ENCODE measurements at places on chromosomes 2 and 18.

DNA sequence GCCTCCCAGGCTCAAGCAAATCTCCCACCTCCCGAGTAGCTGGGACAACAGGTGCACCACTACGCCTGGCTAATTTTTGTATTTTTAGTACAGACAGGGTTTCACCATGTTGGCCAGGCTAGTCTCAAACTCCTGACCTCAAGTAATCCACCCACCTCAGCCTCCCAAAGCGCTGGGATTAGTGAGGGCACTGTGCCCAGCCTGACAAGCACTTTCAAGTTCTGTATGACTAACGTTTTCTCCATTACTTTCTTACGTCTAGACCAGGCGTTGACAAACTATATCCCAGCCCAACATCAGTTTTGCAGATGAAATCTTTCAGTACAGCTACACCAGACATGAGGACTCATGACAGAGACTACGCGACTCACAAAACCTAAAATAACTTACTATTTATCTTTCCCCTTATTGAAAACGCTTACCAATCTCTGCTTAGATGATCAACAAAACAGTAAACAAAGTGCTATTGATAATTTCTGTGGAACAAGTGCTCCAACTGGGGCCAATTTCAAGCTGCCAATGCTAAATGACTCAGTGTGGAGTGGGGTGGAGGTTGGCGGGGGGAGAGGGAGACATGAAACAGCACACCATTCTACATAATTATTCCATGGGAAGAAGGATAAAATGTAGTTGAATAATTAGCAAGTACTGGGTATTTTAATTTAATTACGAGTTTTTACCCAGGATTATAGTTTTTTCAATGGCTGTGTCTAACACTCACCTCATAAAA is 59.1 kb downstream of the SAP130 start:
- DNase-seq: no peak

- DNase-seq: no peak
These were observed 2.1 kb downstream of the PFN4 start for GRCh38 chr2:24121066-24121465.

GRCh38 chr2:212831671-212832199 is 293.1 kb upstream of the ERBB4 start:
- no peak for DNase-seq

DNA sequence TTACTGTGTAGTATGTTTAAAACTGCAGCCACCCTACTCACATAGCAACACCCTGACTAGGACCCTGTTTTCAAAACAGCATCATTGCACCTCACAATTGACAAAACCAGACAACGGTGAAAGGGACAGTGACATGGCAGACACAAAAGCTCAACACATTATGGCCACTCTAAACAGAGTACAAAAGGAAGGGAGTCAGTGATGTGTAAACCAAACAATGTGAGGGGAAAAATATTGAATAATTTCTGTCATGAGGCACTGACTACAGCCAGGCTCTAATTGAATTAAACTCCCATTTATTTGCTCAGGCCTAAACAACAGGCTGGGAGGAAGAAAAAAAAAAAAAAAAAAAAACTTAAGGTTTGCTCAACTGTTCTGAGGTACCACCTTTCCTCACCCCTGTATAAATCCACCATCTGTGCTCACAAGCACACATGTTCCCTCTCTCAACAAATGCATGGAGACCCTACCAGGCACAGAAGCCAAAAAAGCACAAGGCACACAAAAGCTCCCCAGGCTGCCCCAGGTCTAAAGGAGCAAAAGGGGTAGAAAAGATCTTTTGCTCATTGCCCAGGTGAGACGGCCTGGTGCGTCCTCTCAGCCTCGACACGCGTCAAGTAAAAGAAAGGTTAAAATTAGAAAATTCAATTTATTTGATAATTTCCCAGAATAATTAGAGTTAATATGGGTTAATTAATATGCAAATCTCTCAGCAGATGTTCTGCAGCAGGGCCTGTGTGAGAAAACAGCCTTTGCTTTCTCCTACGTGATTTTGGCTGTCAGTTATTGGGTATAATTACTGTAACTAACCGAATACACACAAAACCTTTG is 80.9 kb downstream of the ZEB2 start:
- no peak for DNase-seq

DNA sequence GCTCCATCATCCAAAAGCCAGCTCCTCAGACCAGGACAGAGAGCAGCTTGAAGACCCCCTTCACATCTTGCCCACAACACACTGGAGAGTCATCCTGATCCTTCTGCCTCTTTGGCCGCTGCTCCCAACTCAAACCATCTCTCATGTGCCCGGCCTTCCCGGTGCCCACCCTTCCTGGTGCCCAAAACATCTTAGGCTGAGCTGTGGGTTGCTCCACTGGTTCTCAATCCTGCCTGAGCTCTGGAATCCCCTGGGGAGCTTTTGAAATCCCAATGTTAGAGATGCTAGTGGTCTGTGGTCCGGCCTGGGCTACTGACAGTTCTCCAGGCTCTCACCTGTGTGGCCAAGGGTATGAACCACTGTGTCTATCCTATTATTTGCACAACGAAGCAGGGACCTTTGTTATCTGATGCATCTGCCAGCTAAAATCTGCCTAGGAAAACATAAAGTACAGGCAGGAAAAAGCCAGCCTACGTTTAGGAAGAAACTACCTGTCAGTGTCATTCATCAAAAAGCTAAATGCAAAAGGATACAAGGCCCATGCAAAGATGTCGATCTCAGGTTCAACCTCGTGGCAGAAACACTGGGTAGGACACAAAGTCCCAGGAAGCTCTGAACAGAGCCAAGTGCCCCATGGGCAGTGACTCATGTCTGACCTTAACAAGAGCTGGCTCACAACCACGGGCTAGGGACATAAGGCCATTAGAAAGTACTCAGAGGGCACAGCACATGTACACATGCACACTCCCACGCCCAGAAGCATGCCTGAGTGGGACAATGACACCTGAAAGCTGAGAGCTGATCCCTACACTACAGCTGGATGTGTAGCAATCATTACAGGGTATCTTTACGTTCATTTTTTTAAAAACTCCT is 30.8 kb downstream of the TBC1D8 start:
- DNase-seq: no peak

DNA sequence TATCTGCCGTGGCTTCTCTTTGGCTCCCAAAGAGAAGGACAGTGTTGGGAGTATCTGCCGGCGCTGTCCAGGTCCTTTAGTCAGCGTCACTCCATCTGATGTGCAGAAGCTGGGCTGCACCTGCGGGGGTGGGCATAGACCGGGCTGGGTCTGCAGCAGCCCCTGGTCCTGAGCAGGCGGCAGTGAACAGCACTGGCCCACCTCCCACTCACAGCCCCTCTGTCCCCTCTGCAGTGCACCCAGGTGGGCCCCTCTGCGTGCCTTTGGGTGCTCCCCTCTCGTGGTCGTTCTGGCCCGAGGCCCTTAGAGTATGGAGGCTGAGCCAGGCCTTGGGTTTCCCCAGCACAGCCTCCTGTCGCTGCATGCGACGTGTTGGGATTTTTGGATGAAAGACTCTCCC is 95.7 kb downstream of the USP40 start:
- DNase-seq: no peak

DNA sequence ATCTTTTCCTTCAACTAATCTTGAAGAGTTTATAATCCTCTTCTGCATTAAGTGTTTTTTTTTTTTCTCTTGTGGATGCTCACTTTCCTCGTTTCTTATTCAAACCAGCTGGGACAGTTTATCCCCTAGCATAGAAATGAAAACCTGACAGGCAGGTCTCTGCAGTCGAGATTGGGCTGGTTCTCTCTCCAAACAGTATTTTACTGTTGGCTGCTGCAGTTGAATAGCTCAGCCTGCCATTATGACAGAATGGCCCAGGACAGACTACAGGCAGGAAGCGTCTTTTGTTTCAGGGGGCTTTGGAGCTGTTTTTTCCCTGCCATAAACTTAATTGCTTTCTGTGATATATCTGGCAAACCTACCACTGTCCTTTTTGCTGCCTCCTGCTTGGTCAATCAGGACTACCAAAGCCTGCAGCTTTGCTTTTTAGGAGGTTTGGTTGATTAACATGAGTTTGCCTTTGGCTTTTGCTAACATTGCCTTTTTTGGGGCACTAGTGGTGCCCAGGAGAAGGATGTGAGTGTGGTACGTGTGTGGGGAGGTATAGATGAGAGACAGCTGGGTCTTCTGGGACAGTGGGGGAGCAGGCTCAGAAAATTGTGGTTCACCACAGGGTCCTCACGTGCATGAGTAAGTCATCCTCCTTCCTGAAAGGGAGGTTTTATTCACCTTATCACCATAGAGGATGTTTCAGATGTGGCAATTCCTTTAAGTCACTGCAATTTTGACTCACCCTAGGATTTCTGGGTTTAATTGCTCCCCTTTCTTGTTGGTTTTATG is 128.7 kb downstream of the LYPD6B start:
- DNase-seq: peak; percentile 24

DNA sequence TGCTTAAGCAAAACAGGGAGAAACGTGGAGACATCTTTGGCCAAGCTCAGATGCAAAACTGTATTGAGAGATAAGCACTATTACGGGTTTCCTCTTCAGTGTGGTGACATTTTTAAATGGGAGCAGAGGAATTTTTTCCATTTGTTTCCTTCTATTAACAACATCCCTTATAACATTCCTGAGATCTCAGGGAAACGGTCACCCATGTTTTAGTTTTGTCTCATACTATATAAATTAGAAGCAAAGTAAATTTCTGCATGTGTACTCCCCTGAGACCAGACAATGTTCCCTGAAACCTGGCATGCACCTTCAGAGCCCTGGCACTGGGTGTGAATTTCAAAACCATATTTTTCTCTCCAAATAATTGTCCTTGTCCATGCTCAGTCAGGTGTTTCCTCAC is 57.6 kb upstream of the RNF152 start:
- no peak for DNase-seq

DNA sequence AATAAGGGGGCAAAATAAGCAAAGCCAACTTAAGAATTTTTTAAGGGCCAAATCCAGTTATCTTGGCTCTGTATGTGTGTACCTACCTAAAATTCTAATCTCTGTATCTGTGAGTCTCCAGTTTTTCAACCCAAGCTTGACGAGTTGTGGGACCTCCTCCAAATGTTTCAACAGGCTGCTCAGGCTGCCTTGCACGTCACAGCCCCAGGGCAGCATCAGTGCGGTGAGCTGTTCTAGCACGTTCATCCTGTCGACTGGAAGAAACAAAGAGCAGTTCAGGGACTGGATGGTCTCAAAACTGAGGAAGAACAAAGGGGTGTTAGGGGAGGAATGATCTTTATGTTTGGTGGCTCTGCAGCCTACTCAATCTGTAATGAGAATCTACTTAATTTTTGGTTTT is 29.4 kb downstream of the NLRC4 start:
- DNase-seq: no peak

DNA sequence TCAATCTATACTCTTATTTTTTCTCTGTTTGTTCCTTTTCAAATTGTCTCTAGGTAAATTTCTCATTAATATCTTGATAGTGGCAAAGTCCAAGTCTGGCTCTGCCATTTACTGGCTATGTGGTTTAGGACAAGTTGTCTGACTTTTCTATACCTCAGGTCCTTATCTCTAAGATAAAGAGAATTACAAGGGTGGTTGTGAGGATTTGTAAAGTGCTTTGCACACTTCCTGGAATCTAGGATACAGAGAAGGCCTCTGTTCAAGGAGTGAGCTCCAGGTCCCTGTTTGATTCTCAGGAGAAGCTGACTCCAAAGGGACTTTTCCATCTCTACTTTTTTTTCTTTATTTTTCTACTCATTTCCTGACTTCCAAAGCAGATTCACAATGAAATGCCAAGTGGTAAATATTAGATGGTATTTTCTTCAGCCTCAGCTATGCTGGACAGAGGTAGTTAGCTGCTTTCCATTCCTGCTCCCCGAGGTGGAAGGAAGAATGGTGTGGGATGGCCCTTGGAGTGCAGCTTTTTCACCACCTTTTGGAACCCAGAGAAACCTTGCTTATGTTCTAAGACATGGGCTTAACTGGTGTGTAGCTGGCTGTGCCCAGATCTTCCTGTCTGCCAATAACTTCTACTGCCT is 90.5 kb downstream of the GALNT1 start:
- no peak for DNase-seq

DNA sequence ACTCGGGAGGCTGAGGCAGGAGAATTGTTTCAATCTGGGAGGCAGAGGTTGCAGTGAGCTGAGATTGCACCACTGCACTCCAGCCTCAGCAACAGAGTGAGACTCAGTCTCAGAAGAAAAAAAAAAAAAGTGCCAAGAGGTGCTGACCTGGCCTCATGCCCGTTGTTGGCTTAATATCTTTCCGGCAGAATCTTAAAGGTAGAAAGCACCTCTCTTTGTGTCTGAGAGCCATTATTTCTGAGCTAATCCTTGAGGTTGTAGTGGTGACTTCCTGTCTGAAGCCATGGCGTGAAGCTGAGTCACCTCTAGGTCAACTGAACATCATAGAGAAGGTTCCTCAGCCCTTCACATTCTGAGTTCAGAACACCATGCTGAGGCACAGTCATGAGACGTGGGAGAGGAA is 60.4 kb downstream of the WDSUB1 start:
- DNase-seq: peak; percentile 43

DNA sequence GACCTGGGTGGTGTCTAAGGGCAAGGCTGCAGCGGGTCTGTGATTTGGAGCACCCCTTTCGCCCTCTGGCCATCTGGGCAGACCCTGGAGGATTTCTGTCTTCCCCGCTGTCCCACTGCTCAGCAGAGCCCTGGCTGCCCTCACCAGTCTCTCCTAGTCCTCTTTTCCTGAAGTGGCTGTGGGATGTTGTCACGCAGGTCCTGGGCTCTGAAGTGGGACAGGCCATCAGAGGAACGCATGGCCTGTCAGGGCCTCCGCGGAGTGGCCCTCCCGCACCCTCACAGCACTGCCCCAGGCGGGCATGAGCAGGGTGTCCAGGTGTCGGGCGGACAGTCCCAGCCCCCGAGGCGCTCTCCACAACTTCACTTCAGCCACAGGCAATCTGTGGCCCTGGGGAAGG is 1.1 kb upstream of the TMEM185B start:
- DNase-seq: no peak

GRCh38 chr18:55473058-55473457 is 114.9 kb downstream of the TCF4 start:
- no peak for DNase-seq

GRCh38 chr18:31261792-31262582 is 56.0 kb upstream of the DSG1 start:
- no peak for DNase-seq

GRCh38 chr2:85864654-85865053 is 24.1 kb downstream of the ST3GAL5 start:
- DNase-seq: no peak

- DNase-seq: no peak
These were observed 368.3 kb upstream of the SALL3 start for GRCh38 chr18:78611201-78611800.

DNA sequence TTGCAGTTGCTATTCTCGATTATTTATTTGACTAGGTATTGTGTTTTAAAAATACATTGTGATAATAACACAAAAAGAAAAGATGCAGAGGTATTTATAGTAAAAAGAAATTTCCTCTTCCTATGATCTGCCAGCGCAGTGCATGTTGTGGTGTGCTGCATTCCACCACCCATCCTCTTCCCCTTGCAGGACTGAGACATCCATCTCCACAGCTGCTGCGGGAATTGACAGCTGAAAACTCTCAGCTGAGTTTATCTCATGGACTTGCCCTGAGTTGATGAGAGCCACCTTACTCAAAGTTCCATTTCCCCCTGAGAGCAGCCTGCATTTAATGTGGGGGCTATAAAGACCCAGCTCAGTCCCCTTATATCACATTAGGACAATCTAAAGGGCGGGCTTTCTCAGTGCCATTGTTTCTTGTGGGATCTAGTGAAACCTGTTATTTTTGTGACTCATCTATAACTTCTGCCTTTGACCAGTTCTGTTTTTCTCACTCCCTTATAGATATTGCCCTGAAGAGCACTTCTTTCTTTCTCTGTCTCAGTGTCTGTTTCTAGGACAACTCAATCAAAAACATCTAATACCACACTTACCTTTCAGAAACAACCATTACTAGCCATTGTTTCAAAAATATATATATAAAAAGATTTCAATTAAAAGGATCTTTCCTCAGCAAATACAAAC is 698.5 kb downstream of the NR4A2 start:
- DNase-seq: no peak
